Endodermal cell (in vitro differentiated cells): ENCODE measurements at places on chromosomes 7 and 10. TPM values are rescaled to one million over a fixed set of nuclear protein-coding genes. Genes with fewer than 3 reads are reported as not detected.

SLIT1 gene
- 0.81 and 0.97 TPM in 2 replicates for total RNA-seq

CH25H gene
- not detected in 3 replicates for total RNA-seq

GIMAP4 gene
- total RNA-seq, result 0.33 TPM in 1 of 2 replicates, not detected in the other

PNLIPRP3 gene
- total RNA-seq, result not detected in 2 replicates

COMTD1 gene
- 9.5 to 10.2 TPM (median 9.6 TPM) in 3 replicates for total RNA-seq

ARHGAP22 gene
- total RNA-seq, result 7.7 and 10.3 TPM in 2 replicates

SLC25A13 gene
- 104 and 114 TPM in 2 replicates for total RNA-seq

PTPRE gene
- total RNA-seq, result 0.75 TPM in 2 replicates

ELFN1 gene
- 2.1 to 4.6 TPM (median 2.7 TPM) in 3 replicates for total RNA-seq

GATA3 gene
- total RNA-seq, result 25.2 to 106 TPM (median 103 TPM) in 3 replicates

ATP6V0E2 gene
- total RNA-seq, result 12.3 to 18.3 TPM (median 16.1 TPM) in 3 replicates

DNA sequence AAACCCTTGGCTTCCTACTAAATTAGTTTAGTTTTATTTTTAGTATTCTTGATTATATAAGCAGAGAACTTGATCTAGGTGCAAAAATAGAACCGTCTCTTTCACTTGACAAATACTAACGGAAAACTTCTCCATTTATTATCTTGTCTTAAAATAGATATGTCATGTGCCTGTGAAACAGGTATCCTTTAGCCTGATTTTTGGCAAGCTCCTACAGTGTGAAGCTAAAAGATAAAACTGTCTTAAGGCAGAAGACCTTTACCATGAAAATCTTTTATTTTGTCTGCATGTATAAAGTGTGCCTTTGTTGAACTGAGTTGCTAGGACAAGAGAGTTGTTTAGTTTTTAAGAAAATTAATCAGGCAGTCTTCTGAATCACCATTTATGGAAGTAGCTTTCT lies 90.6 kb downstream of the CYP51A1 start:
- no peak for DNase-seq
- H3K4me3 ChIP-seq, result no peak overlapping the region
- H3K36me3 ChIP-seq, result peaks cover 79% of the 10 kb centered on the region
- no peaks in the 10 kb centered on the region for H3K4me1 ChIP-seq
- H3K27me3 ChIP-seq, result no peaks in the 10 kb centered on the region
- no peak overlapping the region for H3K27ac ChIP-seq

DNA sequence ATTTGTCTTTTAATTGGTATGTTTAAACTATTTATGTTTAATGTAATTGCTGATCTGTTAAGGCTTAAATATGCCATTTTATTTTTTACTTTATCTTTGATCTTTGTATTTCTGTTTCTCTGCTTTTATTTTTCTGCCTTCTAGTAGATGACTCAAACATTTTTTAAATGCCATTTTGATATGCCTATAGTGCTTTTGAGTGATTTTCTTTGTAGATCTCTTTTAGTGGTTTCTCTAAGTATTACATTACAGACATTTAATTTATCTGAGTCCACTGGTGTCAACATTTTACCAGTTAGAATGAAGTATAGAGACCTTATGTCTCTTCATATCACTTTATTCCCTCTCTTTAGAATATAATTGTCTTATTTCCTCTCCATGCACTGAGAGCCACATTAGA lies 32.7 kb downstream of the IL6 start:
- no peaks in the 10 kb centered on the region for H3K27me3 ChIP-seq
- no peaks in the 10 kb centered on the region for H3K4me1 ChIP-seq
- no peak overlapping the region for H3K27ac ChIP-seq
- no peak for DNase-seq
- H3K36me3 ChIP-seq, result no peaks in the 10 kb centered on the region
- H3K4me3 ChIP-seq, result no peak overlapping the region

DNA sequence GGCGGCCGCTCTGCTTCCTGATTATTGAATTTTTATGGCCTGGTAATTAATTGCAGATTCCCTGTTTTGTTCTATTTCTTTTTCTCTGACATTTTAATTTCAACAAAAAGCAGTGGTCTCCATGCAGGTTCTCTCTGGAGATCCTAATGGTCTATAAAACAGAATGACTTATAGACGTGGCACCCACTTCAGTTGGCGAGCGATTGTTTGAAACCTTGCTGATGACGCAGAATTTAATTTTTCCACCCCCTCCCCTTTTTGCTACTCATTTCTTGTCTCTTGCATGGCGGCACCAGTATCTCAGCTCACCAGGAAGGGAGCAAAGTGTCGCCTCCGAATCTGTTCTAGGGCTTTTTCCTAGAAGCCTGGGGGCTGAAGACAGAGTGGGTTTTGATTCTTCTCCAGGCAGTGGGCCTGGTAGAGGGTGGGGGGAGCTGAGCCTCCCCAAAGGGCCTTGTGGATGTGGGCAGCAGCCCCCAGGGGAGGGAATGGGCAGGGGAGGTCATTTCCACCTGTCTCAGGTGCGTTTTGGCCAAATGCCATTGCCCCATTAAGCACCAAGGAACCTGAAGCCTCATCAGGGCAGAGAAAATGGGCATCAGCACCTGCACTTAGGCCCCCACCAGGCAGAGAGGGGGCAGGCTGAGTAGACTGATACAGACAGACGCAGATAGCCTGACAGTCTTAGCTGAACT lies 3.5 kb upstream of the COMTD1 start:
- no peak for DNase-seq
- H3K27ac ChIP-seq, result no peak overlapping the region
- no peaks in the 10 kb centered on the region for H3K36me3 ChIP-seq
- H3K4me1 ChIP-seq, result no peaks in the 10 kb centered on the region

DNA sequence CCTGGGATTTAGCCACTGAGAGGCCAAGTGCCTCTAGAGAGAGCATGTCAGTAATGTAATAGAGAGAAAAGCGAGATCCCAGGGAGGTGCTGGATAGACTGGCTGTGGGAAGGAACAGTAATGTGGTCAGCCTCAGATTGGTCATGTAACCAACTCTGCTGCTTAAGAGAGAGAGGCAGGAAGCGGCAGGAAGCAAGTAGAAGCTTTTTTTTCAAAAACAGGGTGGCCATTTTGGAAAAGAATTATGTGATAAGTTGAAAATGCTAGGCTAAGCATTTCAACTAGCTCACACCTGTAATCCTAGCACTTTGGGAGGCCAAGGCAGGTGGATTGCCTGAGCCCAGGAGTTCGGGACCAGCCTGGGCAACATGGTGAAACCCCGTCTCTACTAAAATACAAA lies 3.7 kb upstream of the PCOLCE start:
- no peaks in the 10 kb centered on the region for H3K4me1 ChIP-seq
- DNase-seq, result no peak
- no peaks in the 10 kb centered on the region for H3K36me3 ChIP-seq
- H3K4me3 ChIP-seq, result no peak overlapping the region
- no peak overlapping the region for H3K27ac ChIP-seq

DNA sequence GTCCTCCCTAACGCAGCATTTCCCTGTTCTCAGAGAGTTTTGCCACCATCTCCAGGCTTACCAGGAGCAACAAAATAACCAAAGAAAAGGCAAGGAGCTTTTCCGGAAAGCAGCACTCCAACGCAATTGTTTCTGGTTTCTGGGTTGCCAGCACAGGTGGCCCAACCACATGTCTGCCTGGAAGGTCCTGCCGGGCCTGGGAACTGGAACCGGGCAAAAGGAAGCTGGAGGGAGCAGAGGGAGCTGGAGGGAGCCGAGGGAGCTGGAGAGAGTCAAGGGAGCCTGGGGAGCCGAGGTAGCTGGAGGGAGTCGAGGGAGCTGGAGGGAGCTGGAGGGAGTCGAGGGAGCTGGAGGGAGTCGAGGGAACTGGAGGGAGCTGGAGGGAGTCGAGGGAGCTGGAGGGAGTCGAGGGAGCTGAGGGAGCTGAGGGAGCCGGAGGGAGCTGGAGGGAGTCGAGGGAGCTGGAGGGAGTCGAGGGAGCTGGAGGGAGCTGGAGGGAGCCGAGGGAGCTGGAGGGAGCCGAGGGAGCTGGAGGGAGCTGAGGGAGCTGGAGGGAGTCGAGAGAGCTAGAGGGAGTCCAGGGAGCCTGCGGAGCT lies 54.6 kb downstream of the STK32C start:
- DNase-seq, result no peak
- H3K27me3 ChIP-seq, result no peaks in the 10 kb centered on the region
- no peak overlapping the region for H3K27ac ChIP-seq
- H3K4me1 ChIP-seq, result no peaks in the 10 kb centered on the region
- no peaks in the 10 kb centered on the region for H3K36me3 ChIP-seq

DNA sequence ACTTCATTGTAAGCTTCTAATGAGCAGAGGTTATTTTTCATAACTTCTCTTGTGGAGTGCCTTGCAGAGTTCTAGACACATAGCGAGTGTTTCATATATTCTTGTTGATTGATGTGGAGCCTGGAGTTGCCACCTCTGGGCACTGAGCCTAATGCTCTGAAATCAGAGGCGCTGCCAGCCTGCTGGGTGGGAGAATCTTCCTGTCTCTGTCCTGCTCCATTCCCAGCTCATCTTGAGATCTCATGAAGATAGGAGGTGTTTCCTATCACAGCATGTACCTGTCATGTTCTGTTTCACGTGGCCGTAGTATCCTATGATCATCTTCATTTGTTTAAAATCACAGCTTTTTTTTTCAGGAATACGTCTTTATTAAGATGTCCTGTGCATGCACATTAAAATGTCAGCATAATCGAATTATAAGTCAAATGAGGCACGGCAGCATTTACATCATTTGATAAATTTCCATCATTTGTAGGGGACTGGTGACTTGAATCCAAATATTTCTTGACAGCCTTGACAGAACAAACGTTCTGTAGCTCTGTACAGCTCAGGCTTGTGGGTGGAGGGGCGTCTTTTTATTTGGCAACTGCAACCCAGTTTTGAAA lies 393.0 kb downstream of the PHTF2 start:
- no peak overlapping the region for H3K4me3 ChIP-seq
- H3K27me3 ChIP-seq, result no peaks in the 10 kb centered on the region
- no peak overlapping the region for H3K27ac ChIP-seq
- no peak for DNase-seq
- no peaks in the 10 kb centered on the region for H3K4me1 ChIP-seq

DNA sequence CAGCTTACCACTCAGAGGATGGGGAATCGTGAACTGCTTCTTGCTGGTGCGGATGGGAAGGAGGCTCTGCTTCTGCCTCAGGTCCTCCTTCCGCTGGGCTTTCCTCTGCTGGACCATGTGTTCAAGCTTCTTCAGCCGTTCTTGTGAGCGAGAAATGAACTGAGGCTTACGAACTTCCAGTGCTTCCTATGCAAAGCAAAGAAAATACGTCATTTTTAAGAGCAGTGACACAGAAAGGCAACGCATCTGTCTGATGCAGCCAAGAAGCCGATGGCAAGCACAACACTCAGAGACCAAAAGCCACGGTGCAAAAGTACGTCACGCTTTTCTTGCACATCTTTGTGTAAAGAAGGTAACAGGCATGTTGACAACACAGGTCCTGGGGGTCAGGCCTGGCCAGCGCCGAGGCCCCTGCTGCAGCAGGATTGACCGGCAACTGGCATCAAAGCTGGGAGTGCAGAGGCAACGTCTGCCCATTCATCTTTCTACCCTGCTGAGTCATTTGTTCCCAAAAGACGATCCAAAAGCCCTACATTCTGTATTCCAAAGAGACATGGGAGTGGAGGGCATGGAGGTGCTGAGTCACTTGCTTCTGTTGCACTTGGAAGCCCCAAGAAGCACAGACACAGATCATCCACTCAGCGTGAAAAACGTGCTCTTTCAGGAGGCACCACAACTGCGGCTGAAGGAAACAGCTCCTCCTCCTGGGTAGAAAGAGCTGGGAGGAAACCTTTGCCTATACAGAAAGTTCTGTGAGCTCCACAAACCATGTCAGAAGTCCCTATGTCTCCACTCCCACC lies 71.0 kb upstream of the ADAM12 start:
- H3K4me3 ChIP-seq, result no peak overlapping the region
- no peaks in the 10 kb centered on the region for H3K36me3 ChIP-seq
- peaks cover 8% of the 10 kb centered on the region for H3K4me1 ChIP-seq
- H3K27ac ChIP-seq, result no peak overlapping the region
- no peaks in the 10 kb centered on the region for H3K27me3 ChIP-seq

DNA sequence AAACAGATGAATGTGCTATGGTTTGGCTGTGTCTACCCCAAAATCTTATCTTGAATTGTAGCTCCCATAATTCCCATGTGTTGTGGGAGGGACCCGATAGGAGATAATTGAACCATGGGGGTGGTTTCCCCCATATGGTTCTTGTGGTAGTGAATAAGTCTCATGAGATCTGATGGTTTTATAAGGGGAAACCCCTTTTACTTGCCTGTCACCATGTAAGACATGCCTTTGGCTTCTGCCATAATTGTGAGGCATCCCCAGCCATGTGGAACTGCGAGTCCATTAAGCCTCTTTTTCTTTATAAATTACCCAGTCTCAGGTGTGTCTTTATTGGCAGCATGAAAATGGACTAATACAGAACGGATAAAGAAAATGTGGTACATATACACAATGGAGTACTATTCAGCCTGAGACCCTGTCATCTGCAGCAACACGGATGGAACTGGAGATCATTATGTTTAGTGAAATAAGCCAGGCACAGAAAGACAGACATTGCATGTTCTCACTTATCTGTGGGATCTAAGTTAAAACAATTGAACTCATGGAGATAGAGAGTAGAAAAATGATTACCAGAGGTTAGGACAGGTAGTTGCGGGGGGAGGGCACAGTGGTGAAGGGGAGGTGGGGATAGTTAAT lies 587.6 kb upstream of the NRP1 start:
- H3K4me3 ChIP-seq, result no peak overlapping the region
- H3K27me3 ChIP-seq, result no peaks in the 10 kb centered on the region
- no peaks in the 10 kb centered on the region for H3K4me1 ChIP-seq
- no peak overlapping the region for H3K27ac ChIP-seq

DNA sequence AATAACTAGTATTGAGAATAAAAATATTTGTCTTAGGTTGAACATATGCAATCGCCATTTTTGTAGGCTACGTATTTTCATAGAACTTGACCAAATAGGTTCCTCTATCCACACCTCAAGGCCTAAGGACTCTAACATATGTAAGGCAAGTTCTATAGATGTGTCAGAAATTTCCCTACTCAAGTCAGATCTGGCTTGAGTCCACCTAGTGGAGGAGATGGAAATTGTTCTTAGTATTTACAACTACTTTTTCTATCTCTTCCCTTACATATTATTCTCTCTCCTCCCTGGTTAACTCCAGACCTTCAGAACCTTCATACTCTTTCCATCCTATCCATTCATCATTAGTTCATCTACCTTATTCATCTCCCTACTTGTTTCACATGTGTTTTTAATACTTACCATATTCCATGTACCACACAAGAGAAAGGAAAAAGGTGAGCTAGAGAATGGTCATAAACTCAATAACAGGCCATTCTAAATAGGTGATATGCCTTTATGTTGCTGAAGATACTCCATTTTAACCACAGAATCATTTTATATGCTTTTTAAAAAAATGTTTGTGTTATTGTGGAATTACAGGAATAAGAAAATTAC lies 174.5 kb upstream of the HDAC9 start:
- no peaks in the 10 kb centered on the region for H3K36me3 ChIP-seq
- no peaks in the 10 kb centered on the region for H3K27me3 ChIP-seq
- DNase-seq, result no peak
- no peak overlapping the region for H3K4me3 ChIP-seq
